RWPE1 (cell line): ENCODE measurements at places on chromosomes 12 and 14.

- DNase-seq, result no peak
These were observed 756.6 kb downstream of the NOVA1 start for GRCh38 chr14:25841226-25841625.

DNA sequence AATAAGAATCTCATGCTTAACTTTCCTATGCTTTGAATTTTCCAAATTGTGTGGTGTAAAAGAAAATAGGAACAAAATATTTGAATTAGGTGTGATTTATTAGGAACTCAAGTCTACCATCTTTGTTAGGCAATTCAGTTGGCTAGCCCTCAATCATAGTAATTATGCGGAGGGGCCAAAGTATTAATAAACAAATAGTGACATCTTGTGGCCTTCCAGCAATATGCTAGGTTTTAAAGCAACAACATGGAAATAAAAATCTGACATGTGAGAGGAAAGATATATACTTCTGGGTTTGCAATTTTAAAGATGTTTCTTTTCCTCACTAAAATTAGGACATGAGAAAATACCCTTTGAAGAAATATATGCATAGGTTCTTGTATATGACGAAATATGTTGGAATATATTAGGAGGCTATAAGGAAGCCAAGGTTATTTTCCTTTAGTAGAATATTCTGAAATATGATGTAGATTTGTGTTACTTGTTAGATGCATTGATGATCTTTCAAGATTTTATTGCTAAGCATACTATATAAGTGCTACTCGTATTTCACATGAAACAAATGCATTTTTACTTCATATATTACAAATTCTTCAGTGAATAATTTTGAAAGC is 200.4 kb downstream of the PTPRO start:
- peak; percentile 49 for DNase-seq

DNA sequence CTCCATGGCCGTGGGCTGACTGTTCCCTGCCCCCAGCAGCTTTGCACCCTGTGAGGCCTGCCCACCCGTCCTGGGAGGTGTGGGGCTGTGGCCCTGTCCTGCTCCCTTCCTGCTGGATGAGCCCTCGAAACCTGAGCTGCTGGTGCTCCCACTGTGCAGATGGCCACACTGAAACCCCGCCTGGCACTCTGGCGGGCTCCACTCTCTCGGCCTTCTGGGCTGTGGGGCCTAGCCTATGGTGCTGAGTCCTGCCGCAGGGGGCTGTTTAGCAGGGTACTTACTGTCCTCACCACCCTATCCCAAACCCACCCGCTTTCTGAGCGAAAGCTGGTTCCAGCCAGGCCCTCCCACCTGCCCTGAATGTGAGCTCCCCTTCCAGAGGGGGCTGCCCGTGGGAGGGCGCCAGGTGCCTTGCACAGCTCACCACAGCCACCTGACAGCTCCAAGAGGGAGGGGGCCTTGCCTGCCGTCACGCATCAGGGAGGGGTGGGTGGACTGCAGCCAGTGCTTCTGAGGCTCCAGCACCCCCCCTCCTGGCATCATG is 7.3 kb downstream of the SLC25A47 start:
- DNase-seq, result no peak

DNA sequence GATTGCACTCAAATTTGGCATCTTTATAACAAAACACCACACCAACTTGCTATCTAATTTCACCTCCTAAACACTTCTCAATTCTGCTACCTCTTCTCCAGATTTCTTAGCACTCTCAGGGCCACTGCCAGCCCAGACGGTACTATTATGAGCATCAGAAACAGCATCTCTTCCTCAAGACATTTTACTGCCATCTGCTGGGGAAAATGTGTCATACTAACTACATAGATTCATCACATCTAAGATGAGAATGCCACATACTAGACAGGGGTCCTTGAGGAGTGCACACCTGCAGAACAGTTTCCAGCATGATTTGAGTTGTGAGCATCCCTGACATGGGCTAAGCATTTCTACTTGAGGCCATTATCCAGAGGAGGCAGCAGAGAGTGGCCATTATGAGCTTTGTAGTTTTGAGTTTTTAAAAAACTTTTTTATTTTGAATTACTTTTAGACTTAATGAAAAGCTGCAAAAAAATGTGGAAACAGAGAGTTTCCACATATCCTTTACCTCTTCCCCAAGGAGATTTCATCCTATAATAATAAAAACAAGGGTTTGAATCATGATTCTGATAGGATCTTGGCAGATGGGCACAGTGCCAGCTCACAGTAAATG is 15.1 kb upstream of the GRIP1 start:
- DNase-seq, result peak; percentile 39

GRCh38 chr12:6049587-6049986 is 74.9 kb downstream of the VWF start:
- DNase-seq, result no peak

GRCh38 chr12:13102461-13103195 is 839 bp downstream of the GSG1 start:
- DNase-seq, result no peak

DNA sequence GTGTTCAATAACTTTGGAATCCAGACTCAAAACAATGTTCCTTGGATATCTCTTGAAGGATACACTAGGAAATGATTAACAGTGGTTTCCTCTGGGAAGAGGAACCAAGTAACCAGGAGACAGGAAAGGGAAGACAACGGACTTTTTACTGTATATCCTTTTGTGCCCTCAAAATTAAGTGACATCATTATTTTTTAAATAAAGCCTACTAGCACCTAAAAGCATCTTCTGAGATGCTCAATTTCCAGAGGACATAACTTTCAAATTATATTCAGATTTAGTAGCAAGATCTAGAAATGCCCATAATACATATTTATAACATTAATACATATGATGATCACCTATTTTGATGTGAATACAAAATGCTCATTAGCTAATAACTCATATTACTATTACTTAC is 6.5 kb downstream of the HECTD1 start:
- DNase-seq, result no peak

DNA sequence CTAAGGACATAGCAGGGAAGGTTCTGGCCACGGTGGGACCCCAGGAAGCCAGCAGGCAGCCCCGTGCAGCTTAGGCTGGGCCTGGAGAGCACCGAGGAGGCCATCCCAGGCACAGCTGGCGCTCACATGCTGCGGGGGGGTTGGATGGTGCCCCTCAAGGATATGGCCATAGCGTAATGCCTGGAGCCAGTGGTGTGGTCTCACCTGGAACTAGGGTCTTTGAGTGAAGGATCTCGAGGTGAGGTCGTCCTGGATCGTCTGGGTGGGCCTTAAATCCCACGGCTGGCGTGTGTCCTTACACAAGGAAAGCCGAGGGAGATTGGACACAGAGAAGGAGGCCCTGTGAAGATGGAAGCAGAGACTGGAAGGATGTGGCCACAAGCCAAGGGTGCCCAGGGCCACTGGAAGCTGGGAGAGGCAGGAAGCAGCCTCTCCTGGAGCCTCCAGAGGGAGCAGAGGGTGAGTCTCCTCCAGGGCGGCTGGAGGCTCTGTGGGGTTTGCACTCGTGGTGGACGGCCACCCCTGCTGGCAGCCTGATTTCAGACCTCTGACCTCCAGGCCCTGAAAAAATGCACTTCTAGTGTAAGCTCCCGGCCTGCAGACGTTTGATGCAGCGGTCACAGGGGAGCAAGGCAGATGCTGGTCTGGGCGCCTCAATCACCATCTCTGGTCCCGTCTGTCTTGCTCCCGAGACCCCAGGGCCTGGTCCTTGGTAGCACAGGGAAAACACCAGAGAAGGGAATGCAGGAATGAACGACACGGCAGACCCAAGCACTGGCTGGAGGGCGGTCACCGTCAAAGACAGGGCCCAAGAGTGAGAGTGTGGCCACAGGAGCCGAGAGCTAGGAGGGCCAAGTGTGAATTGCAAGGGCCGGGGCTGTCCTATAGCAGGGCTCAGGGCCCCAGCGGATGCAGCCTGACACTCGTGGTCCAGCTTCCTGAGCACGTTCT is 218.6 kb downstream of the KIF26A start:
- no peak for DNase-seq

- no peak for DNase-seq
These were observed 45.7 kb downstream of the TRAFD1 start for GRCh38 chr12:112170971-112171596.

- no peak for DNase-seq
These were observed 99.5 kb upstream of the FSCB start for GRCh38 chr14:44606576-44606975.

- no peak for DNase-seq
These were observed 891.1 kb downstream of the TMEM121 start for GRCh38 chr14:106417224-106418049.

DNA sequence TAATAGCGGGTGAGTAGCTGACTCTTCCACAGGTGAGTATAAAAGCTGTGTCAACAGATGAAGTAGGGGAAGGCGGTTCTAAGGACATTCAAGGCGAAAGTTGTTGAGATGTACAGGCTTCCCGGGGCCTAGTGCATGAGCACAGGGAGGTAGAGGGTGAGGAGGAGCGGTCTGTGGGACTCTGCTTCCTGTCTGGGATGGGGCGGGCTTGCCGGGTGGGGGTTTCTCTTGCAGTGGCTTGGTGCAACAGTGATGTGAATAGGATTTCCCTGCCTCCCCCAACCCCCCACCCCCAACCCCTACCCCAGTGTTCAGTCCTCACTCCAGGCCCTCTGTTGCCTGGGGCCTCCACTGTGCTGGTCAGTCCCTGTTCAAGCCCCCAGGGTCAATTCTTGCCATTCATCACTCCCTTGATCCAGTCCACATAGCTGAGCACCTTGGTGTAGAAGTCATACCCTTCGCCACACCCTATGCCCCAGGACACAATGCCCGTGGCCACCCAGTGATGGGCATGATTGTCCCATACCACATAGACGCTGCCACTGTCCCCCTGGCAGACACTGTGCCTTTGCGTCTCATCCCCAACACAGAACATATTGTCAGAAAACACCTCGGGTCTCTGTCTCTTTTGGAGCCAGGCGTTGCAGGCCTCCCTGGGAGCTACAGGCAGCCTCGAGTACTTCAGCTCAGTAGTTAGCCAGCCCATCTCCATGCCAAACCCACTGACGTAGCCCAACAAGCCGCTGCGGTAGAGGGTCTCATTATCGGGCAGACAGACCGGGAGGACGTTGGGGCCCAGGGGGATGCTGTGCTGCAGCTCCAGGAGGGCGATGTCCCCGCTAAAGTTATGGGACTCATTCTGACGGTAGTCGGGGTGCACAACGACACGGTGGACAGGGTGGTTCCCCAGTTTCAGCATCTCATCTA is 4.0 kb upstream of the C1R start:
- no peak for DNase-seq

GRCh38 chr12:4320497-4320852 is 538 bp upstream of the TIGAR start:
- no peak for DNase-seq

GRCh38 chr14:69364378-69364777 is 33.7 kb downstream of the ERH start:
- no peak for DNase-seq

- no peak for DNase-seq
These were observed 330.7 kb upstream of the DCN start for GRCh38 chr12:91513313-91513712.

DNA sequence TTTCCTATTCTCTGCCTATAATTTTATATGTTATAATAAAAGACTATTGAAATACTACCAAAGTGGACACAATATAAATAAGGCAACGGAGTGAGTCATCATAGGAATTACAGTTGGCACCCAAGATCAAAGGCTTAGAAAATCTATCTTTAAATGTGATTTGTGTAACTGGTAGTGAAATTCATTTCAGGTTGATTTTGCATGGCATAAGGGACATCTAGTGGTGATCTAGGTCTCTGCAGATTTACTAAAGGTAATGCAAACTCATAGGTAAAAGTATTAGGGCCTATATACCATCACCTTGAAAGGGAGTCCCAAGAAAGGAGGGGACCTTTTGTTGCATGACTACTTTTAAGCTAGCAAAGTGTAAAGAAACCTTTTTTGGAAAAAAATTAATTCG is 527.2 kb downstream of the NRXN3 start:
- peak; percentile 29 for DNase-seq

DNA sequence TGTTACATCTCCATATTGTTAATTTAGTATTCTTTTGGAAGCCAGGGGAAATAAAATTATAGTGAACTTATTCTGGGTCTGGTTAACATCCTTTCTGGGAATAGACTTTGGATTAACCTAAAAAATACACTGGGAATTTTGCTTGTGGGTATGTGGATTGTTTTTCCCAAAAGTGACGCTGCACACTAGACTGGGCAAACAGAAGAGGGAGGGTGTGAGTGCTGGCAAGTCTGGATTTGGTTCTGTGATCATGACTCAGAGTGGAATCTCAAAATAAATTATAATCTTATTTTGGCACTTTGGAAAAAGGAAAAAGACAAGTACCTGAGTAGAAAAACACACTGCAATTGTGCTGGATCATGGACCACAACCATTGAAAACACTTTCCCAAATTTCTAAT is 15.2 kb upstream of the LUM start:
- DNase-seq, result no peak

DNA sequence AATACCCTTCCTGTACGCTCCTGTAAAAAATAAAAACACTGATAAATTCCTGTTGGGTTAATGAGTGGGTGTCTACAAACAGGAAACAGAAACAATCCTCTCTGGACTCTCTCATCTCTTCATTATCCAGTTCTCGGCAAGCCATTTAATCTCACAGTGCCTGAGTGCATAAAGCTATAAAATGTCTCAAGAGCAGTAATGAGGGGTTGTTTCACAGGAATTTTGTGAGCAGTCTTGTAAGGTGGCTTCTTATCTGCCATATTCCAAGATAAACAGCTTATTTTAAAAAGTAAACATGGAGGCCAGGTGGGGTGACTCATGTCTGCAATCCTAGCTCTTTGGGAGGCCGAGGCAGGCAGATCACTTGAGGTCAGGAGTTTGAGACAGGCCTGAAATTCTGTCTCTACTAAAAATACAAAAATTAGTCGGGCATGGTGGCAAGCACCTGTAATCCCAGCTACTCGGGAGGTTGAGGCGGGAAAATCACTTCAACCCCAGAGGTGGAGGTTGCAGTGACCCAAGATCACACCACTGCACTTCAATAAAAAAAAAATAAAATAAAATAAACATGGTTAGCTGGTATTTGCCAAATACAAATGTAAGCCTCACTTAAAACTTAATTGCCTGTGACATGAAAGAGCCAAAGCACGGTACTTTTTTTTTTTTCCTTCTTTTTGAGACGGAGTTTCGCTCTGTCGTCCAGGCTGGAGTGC is 54.0 kb downstream of the CLIP1 start:
- no peak for DNase-seq

GRCh38 chr12:124289634-124290600 is 5.0 kb upstream of the RFLNA start:
- DNase-seq, result no peak

- no peak for DNase-seq
These were observed 6.4 kb upstream of the A2M start for GRCh38 chr12:9122091-9122609.

- DNase-seq, result peak; percentile 41
These were observed 75.4 kb upstream of the PWP1 start for GRCh38 chr12:107610021-107610859.

GRCh38 chr14:75513911-75514672 is 8.2 kb upstream of the BATF start:
- DNase-seq, result no peak
